ENCODE measurements at places on chromosomes 5 and 9.

DNA sequence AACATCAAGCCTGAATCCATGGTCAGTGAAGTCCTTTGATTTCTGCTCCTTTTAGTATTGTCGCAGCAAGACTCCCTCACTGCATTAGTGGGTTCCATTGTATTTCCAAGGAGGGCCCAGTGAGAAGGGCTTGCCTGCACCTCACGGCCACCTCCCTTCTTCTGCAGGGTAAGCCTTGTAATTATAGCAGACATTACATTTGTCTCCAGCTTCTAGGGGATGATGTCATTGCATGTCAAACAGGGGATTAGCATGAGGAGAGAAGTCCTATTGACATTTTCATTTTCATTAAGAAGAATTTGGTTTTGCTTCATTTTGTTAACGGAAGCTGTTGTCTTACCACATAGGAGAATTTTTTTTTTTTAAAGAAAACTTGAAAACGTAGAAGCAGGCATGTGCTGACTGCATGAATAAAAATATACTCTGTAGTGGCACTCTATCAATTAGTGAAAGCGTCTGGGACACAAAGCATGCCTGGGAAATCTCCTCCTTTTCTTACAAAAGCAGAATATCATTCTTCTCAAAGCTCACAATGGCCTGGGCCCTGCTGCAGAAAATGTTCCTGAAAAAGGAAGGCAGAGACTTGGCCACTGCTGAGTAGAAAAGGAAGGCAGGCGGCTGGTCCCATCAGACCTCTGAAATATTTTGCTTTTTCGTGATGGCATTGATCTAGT lies 27.1 kb downstream of the MAP1B start:
- no peak for DNase-seq

- DNase-seq: peak; percentile 55
Measured at GRCh38 chr9:132268725-132269352, 85.9 kb downstream of the SETX start.

GRCh38 chr5:104452550-104452949 lies 890.0 kb upstream of the NUDT12 start:
- DNase-seq: no peak

DNA sequence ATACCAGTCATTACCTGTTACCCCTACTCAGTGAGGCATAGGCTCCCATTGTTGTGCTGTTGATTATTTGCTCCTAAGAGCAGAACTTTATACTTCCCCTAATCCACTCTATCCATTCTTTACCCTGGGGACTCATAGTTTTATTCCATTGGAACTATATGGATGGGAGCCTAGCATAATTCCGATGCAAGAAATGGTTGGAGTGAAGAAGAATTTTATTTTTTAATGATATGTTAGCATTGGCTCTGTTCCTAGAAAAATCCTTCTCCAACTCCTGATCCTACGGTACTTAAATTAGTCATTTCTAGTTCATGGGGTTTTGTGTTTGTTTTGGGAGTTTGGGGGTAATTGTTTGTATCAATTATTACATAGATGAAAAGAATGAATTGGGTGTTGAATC lies 191.5 kb downstream of the GOLPH3 start:
- no peak for DNase-seq

- DNase-seq: no peak
Measured at GRCh38 chr5:36733183-36733582, 126.8 kb downstream of the SLC1A3 start.

DNA sequence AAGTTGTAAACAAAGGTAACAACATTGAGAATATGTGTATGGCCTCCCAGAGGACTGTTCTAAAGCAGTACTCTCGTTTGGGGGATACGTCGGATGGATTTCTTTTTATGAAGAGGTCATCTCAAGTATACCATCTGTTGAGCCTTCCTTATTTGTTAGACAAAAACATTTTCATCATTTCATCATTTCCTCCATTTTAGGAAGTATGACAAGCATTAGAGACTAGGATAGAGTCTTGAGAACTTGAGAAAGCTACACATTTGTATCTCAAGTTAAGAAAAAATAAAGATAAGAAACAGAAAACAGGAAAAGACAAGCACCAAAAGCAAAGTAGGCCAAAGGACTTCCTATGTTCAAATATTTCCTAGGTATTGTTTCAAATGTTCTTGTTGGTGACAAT lies 307.0 kb downstream of the EFNA5 start:
- DNase-seq: no peak

DNA sequence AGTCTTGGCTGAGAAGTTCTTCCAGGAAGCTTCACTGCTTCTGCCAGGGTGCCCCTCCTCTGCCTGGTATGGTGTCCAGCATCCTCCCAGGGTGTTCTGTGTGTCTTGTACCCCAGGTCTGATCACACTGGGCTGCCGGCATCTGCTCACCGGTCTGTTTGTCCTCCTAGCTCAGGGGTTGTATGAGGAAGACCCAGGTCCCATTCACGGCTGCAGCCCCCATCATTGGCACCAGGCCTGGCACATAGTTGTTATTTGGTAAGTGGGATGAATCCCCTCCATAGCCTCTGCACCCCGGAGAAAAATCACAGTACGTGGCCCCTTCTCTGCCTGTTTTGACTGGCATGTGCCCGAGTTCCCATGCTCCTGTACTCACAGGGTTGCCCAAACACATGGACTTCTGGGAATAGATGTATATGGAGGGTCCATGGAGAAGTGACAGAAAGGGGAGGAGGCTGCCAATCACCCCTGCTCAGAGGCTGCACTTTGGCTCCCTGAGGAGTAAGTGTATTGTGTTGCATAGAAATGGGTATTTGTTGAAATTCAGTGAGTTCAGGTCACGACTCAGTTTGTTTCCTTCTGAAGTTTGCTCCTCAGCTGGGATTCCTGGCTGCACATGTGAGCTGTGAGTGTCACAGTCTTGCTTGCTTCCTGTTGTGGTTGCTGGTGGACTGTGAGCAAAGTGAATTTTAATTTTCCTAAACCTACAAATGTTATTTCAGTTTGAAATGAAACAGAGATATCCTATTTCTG lies 96.2 kb downstream of the HSPA4 start:
- no peak for DNase-seq

- DNase-seq: no peak
Measured at GRCh38 chr5:179914032-179914755, 6.5 kb upstream of the TBC1D9B start.

- no peak for DNase-seq
Measured at GRCh38 chr5:58022055-58022454, 437.8 kb downstream of the PLK2 start.

DNA sequence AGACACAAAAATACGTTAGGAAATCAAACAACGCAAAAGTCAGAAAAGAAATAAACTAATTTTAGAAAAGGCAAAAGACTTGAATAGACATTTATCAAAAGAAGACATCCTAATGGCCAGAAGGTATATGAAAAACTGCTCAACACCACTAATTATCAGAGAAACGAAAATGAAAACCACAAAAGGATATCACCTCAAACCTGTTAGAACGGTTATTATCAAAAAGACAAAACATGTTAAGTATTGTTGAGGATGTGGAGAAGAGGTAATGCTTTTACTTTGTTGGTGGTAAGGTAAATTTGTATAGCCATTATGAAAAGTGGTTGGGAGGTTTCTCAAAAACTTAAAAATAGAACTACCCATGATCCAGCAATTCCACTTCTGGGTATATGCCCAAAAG lies 230.0 kb upstream of the RGMB start:
- no peak for DNase-seq

GRCh38 chr9:130239741-130240241 lies 25.8 kb upstream of the HMCN2 start:
- peak; percentile 12 for DNase-seq

DNA sequence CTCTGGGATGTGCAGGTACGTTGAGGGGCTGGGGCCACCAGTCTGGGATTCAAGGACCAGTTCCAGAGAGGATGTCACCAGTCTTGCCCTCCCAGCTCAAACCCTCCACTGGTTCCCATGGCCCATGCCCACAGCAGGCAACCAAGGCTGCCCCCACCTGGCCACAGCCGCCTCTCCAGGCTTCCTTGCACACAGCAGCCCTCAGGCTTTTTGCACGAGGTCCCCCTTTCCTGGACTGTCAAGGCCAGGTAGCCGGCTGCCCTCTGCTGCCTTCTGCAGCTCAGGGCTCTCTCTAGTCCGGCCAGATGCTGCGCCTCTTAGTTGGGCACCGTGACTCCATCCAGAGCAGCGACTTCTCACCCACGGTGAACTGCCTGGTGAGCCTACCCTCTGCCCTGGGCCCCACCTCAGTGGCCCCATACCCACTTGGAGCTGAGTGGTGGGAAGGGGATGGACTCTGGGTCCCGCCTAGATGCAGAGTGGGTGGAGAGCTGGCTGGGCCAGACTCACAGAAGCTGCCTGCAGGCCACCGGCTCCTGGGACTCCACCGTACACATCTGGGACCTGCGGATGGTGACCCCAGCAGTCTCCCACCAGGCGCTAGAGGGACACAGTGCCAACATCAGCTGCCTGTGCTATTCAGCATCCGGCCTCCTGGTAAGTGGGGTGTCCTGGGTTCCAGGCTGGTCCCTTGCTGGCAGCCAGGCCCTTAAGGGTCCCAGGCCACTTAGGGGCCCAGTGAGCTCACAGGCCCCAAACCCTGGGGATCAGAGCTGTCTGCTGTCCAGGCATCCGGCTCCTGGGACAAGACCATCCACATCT lies 2.9 kb downstream of the WDR38 start:
- no peak for DNase-seq

DNA sequence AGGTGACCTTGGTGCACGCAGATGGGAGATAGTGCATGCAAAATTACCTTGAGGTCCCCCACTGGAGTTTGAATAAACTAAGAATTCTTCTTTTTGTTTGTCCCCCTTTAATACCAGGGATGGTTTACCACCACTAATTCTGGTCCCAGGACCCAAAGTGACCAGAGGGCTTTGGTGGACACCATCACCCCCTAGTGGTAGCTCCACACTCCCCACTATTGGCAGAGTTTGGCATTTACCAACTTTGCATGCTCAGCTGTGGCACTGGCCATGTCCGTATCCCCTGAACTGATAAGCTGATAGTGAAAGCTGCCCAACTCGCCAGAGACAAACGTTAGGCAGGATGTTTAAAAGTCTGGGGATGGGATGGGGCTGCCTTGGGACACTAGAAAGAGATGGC lies 3.3 kb downstream of the ASTN2 start:
- no peak for DNase-seq

GRCh38 chr5:9431496-9432258 lies 114.2 kb downstream of the SEMA5A start:
- DNase-seq: no peak
